Smooth muscle cell of the brain vasculature (primary cell): ENCODE measurements at places on chromosomes 11 and 22.

DNA sequence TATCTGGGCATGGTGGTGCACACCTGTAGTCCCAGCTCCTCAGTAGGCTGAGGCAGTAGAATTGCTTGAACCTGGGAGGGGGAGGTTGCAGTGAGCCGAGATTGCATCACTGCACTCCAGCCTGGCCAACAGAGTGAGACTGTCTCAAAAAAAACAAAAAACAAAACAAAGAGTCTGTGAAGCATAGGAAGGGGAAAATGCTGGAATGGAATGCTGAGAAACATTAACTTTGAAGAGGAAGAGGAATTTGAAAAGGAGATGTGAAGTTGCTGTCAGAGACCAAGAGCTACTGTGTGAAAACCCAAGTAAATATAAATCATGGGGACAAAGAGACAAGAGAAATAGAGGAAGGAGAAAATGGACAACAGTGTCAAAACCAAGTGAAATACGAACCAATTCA is 455.1 kb upstream of the ARHGAP42 start:
- DNase-seq = no peak

DNA sequence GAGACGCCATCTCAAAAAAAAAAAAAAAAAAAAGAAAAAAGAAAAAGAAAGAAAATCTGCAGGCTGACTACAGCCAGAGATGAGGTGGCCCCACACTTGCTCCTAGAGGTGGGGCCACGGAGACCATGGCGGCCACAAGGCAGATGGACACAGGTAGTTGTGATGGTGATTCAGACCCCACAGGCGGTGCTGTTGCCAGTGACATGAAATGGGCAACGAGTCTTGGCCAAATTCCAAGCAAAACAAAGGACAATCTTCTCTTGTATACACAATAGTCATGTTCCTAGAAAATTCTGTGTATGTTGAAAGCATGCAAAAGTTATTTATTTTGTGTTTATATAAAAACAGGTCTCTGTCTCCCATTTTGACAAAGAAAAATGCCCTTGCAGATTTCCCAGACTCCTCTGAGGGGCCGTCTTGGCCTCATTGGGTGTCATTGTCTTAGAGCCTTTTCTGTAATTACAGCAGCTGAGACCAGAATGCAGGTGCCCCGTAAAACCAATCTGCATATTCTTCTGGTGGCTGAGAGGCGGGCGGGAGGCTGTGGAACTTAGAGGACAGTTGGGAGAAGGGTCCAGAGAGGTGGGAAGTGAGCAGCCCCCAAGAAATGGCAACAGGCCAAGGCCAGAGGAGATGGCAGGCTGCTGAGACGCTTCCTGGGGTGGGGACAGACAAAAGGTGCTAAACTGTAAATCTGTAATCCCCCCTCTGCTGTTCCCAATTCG is 22.5 kb upstream of the DAGLA start:
- no peak for DNase-seq

- DNase-seq = no peak
Measured at GRCh38 chr11:116176484-116177005, 596.2 kb downstream of the BUD13 start.

- DNase-seq = no peak
Measured at GRCh38 chr11:67174311-67174710, 55.2 kb downstream of the KDM2A start.

DNA sequence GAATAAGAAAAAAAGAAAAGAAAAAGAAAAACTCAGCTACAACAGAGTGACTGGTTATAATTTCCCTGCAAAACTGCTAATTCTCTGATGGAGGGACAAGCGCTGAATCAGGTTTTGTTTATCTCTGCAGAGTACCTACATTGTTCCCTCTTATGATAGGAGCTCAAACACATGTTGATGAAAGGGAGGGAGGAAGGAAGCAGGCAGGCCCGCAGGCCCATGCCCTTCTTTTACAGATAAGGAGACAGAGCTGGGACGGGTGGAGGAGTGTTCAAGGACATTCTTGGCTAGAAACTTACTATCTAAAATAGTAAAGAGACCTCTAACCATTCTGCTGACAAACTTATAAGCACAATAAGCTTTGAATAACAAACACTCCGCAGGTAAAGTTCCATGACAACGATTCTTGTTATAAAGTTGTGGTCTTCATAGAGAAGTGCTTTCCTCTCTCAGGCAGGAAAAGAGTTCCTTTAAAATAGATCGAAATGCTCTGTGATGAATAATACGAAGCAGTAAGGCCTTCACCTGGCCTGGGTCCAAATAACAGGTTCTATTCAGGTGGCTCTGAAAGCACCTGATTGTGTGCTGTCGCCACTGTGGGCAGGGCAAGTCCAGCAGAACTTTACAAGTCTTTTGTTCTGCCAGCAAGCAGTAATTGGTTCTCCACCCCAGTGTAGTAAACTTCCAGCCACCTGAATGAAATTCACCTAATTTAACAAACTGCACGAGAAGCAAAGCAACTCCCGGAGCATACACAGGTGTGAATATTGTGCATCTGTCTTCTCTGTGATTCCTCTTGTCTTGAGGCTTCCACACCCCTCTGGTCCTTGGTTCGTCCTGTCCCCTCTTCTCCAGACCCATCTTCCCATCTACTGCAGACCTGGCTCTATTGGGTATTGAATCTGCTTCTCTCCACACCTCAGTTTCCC is 15.3 kb upstream of the MICAL2 start:
- no peak for DNase-seq

DNA sequence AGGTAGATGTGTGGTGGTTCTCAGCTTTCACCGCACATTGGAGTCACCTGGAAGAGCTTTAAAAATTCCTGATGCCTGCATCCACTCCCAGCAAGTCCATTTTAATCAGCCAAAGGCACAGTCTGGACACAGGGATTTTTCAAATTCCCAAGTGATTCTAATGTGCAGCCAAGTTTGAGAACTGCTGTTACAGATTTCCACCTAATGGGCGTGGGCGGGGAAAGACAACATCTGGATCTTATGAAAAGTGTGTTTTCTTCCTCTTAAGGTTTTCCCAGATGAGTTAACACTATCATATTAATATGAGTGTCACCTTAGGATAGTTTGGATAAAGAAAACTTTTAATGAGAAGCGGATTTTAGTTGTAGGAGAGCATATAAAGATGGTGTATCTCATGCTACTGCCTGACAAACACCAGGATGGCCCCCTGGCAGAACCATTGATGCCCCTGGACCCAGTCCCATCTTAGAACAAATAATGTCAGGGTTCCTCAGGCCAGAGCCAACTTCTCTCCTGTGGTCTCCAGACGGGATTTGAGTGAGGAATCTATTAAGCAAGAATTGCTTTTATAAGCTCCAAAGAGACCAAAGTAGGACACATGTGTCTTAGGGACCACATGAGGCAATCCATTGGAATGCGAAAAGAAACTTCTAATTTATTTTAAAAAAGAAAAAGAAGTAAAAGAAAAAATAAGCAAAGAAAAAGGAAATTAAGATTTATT is 31.9 kb downstream of the POU2AF1 start:
- DNase-seq = no peak

- DNase-seq = no peak
Measured at GRCh38 chr11:66479394-66480116, 679 bp upstream of the DPP3 start.

DNA sequence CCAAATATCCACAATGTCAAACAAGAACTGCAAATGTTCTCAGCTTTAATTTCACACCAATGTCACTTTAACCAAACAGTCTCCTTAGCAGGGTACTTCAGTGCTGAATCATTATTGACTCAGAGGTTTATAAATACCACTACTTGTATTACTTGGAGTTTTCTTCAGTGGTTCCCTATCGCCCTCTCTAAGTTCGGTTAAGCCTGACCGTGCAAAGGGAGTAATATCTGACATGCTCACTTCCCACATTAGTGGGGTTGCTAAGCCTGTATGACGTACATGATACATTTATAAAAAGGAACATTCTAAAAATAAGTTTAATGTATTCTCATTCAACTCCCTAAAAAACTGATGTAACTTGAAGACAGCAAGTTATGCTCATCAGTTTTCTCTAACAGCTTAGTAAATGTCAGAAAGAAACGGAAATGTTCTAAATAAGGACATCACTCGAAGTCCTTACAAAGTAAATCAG is 93.1 kb upstream of the ZC3H12C start:
- DNase-seq = peak; percentile 55

DNA sequence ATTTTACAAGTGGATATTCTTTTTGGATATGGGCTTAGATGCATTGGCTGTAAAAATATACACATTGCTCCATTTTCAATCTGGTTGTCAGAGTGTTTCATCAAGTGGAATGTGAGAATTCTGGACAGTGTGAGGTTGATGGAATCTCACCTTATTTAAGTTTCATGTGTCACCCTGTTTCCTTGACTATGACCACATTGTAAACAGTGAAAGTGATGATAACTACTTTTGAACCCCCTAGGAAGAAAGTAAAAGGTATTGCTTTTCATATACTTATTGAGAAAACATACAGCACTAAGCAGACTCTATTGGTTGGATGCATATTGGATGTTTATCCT is 490.5 kb upstream of the RAG2 start:
- DNase-seq = no peak

DNA sequence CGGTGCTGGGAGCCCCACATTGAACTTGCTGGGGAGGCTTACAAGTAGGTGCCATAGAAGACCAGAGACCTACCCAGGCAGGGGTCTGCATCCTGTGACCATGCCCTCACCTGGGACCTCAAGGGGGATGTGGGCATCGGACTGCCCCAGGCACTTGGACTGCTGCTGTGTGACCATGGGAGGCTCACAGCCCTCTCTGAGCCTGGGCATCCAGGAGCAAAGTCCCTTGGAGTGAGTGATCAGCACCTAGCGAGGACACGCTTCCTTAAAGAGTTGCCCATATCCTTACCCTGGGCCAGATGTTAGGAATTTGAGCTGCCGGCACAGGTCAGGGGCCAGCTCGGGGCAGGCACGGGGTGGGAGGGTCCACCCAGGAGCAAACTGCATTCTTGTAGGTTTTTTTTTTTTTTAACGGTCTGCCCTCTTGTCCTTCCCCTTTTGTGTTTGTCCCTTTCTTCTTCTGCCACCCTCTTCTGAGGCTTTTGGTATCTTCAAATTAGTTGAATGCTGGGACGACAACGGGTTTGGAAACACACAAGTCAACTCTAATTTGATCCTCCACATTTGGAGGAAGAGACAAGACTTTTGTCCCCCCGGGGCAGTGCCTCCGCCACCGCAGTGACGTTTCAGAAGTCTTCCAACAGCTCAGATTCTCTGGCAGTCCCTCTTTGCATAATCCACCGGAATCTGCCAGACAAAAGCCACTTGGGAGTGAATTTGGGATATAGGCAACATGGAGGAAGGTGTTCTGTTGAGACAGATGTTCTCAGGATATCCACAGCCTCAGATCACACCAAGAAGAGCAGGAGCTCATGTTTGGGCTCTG is 46.1 kb upstream of the LINC01488 start:
- DNase-seq = no peak

DNA sequence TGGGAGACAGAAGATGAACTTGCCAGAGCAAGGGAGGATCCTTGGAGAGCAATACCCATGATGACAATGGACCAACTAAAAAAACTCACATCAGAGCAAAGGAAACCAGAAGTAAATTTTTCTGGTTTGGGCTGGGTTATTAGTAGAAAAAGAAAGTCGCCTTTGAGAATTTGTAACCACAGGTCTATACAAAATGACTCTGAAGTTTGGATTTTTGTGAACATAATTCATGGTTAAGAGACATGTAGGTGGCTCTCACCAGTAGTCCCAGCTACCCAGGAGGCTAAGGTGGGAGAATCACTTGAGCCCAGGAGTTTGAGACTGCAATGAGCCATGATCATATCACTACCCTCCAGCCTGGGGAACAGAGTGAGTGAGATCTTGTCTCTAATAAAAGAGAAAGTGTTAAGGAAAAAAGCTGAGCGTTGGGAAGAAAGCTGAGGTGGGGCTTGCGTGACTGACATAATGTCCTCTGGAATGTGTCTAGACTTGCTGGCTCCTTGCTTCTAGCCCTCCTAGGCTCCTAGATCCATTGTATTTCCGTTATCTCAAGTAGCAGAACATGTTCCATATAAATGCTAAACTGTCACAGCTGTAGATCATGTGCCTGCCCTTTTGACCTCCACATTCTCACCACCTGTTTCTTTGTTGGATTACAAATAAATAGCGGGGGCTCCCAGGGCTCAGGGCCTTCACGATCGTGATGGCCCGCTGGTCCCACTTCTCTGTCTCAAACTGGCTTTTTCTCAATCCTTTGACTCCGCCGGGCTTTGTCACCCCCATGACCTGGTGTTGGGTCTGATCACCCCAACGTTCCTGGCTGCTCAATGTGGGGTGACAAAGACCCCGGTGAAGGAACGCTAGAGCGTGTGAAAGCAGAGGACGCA is 56.2 kb upstream of the SC5D start:
- DNase-seq = no peak

- DNase-seq = no peak
Measured at GRCh38 chr11:36512016-36512415, 1.9 kb upstream of the TRAF6 start.

DNA sequence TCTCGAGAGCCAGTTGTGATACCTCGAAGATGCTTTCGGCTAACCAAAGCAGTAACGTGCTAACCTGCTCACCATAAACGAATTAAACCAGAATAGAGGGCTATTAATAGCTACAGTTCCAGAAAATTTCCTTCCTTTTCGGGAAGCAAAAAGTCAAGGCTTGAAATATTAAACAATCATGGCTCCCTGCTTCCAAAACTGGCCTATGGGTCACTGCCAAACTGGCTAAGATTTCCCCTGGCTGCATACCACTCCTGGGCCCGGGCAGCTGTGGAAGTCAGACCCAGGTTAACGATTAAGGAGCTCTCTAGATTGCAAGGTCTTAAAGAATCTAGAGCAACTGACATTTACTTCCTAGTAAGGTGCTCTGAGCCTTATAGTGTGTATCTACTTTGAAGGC is 1.7 kb downstream of the AMOTL1 start:
- DNase-seq = no peak

GRCh38 chr22:29956680-29957079 is 73.7 kb downstream of the MTMR3 start:
- DNase-seq = no peak

GRCh38 chr11:70764356-70764905 is 366.1 kb downstream of the CTTN start:
- no peak for DNase-seq

DNA sequence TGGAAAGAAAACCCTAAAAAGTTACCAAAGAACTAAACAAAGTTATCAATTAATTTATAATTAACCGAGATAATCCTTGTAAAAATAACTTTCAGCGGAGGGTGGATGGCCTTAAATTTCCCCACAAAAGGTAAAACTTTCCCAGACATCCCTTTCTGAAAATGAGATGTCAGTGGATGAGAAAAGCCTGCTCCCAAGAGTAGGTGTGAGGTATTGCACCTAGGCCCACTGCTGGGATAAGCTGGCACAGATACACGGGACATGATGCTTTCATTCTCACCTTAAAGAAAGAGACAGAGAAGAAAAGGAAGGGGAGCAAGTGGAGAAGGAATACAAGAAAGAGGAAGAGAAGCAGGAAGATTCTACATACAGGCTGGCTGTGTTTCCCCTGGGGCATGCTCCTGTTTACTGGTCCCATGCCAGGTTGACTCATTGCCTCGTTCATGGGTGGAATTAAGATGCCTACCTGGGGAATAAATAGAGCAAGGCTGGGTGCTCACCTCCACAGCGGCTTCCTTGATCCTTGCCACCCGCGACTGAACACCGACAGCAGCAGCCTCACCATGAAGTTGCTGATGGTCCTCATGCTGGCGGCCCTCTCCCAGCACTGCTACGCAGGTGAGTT is at the start of gene SCGB2A2:
Gene SCGB2A2, plus strand, starts transcription at position 505 of the 625 bp plus-strand sequence. Its CDS starts 59 bp downstream, at position 564.
- no peak for DNase-seq
